ENCODE measurements at places on chromosomes 11 and 22.
A peak's percentile ranks its signal among the peaks of the same experiment; 100 is the strongest.

- no peak for DNase-seq
Observed at GRCh38 chr11:82980292-82980691, 78.8 kb downstream of the DDIAS start.

- no peak for DNase-seq
Observed at GRCh38 chr11:57310630-57311086, 14.1 kb downstream of the TNKS1BP1 start.

DNA sequence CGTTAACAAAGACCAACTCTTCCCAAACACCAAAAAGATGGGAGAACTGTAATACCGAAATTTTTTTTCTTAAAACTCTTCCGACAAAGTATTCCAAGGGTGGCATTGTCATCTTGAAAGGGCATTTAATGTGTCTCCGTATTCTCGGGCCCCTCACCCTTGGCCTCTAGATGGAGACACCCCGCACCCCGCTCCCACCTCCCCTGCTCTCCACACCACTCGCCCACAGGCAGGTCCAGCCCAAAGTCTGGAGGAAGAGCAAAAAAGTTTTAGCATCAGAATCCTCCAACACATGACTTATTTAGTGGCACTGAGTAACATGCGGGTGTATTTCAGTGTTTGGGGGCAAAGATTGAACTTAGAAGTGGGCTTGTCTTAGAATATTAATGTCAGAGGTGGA lies 20.7 kb downstream of the SPATA19 start:
- no peak for DNase-seq

- no peak for DNase-seq
Observed at GRCh38 chr11:3217818-3218482, 663 bp downstream of the MRGPRG start.

DNA sequence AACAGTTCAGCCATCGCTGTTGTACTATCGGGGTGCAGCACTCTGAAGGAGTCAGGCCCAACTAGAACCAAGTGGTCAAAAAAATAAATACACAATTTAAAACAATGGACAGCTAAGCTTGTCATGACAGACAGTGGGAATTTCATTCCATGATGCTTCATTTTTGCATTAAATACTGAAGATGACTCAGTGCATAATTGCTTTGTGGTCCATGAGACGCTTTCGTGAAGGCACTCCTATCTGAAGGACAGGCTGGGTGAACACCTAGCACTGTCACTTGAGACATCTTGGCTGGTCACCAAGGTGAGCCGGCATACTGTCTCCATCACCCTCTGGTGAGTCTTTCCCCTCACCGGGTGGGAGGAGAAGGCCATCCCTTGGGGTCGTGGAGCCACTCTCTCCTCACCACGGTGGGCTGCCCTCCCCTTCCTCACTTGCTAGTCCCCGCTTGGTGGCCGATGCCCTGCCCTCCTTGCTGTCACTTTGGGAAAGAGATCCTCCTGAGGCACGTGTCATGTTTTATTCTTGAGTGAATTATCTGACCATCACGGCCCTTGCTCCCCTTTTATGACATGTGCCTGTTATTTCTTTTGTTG lies 4.9 kb upstream of the TESMIN start:
- DNase-seq, result no peak

DNA sequence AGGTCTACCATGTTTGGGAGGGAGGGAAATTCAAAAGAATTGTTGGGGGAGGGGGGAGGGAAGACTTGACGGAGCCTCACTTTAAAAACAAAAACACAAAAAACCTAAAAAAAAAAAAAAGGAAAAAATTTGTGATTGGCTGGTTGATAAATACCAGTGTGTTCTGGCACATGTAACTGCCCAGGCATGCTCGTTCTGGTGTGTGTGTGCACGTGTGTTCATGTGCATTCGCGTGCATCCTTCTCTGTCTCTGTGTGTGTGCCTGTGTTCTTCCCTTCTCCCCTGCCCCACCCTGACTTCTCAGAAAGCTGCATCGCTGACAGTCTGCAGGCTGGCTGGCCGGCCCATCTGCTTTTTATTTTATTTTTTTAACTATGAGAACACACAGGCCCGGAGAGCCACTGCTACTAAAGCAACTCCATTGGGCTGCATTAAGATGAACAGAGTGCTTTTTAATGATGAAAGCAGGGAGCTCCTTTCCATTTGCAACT lies 22.6 kb upstream of the ADSL start:
- DNase-seq, result no peak

DNA sequence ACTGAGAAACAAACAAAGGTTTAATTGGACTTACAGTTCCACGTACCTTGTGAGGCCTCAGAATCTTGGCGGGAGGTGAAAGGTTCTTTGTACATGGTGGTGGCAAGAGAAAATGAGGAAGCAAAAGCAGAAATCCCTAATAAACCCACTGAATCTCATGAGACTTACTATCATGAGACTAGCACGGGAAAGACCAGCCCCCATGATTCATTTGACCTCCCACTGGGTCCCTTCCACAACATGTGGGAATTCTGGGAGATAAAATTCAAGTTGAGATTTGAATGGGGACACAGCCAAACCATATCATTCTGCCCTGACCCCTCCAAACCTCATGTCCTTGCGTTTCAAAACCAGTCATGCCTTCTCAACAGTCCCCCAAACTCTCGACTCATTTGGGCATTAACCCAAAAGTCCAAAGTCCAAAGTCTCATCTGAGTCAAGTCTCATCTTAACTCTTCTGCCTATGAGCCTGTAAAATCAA lies 617.4 kb downstream of the CNTN5 start:
- DNase-seq, result no peak

- DNase-seq, result no peak
Observed at GRCh38 chr11:79822766-79823165, 381.9 kb upstream of the TENM4 start.

DNA sequence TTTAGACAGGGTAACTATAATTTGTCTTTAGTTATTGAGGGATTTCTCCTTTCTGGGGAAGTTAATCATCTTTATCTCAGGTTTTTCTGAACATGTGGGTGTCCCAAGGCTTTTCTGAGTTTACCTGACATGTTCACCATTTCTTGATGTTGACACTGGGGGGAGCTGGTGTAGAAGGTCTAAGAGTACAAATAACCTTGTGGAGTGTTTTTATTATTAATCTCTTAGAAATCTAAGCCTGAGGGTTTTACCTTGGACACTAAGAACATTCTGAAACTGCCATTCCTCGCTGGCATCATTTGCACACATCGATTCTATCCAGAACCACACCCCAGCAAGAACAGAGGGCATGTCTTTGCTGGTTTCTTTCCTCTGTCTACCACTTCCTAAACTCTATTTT lies 15.6 kb upstream of the C11orf91 start:
- DNase-seq, result no peak

GRCh38 chr11:45869551-45869950 lies 15.9 kb upstream of the MAPK8IP1 start:
- no peak for DNase-seq

- no peak for DNase-seq
Observed at GRCh38 chr11:2942872-2943710, 13.9 kb upstream of the PHLDA2 start.

GRCh38 chr22:27726686-27727449 lies 74.7 kb downstream of the MN1 start:
- peak; percentile 56 for DNase-seq
